ENCODE measurements at places on chromosomes 16 and 17.
A peak's percentile ranks its signal among the peaks of the same experiment; 100 is the strongest.

- no peak for DNase-seq
Measured at GRCh38 chr17:12057520-12057919, 36.8 kb downstream of the MAP2K4 start.

GRCh38 chr17:7855660-7856010, 769 bp downstream of the TMEM88 start:
- DNase-seq, result no peak

- no peak for DNase-seq
Measured at GRCh38 chr17:73652886-73653480, 8.7 kb upstream of the SDK2 start.

DNA sequence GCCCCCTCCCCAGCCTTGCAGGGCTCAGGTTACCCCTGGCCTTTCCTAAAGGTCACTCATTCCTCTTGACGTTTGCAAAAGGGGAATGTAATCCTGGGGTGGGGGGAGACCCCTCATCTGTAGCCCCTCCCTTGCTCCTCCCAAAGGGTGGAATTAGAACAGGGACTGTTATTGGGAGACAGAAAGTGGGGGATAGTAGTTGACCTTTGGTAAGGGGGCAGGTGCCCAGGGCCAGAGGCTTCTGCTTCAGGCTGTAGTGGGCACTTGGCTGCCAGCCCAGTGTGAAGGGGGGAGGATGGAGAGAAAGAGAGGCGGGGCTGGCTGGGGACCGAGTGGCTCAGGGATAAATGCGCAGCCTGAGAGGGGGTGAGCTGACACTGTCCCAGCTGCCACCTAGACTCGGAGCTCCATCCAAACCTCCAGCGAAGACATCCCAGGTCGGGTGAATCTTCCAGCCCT, at the start of gene ENO3:
Gene ENO3 (plus strand): TSS at position 374 of the 459 bp plus-strand sequence. CDS start 711 bp downstream, outside the sequence.
- no peak for DNase-seq

DNA sequence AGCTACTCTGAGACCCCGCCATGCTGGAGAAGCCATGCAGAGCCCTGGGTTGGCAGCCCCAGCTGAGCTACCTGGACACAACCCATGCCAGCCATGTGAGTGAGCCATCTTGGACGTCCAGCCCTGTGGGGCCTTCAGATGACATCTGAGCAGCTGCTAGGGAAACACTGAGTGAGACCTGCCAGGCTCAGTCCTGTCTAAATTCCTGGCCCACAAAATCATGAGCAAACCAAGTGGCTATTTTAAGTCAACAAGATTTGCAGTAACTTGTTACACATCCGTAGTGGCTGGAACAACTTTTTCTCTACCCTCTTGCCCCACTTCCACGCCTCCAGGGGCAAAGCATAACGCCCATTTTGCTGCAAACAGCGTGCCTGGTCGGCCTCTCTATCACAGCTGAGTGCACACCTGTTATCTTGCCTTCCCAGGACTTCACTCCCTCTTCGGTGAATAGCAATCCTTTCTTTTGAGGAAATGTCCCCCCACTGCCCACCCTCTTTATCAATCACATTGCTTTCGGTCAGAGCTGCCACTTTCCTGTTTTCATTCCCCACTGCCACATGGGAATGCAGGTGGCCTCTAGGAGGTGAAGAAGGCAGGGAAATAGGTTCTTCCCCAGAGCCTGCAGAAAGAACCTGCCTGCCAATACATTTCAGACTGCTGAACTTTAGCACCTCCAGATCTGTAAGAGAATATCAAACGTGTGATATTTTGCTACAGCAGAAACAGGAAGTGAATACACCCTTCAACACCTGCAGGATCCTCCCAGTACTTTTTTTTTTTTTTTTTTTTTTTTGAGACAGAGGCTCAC, 7.4 kb upstream of the SCIMP start:
- DNase-seq, result no peak

DNA sequence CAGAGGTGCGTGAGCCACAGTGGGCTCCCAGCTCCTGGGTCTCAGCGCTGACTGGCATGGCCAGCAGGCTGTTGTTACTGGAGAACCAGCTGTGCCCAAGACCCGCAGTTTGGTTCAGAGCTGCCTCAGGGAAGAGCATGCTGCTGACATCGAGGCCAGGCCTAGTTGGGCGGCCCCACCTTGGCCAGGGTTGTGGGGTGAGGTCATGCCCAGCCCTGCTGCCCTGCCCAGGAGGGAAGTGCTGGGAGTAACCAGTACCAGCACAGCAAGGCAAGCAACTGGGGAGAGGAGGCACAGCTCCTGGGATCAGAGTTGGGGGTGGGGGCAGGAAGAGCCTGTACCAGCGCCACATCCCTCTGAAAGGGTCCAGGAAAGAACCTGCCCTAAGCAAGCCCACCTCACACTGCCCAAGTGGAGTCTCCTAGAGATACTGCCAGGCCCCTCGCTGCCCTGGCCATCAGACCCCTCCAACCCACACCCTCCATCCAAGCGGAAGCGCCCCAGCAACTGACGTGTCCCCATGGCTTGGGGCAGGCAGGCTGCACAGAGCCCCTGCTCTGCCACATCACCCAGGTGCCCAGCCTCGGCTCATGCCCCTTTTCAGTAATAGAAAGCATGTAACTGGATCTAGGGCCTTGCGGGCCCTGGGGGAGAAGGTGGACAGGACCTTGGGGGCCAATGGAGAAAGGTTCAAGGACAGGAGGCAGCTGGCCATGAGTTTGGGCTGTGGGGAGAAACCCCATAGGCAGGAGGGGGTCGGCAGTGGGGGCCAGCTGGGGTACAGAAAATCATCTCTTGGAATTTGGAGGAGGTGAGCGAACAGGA, 990 bp downstream of the DOK4 start:
- DNase-seq, result no peak

DNA sequence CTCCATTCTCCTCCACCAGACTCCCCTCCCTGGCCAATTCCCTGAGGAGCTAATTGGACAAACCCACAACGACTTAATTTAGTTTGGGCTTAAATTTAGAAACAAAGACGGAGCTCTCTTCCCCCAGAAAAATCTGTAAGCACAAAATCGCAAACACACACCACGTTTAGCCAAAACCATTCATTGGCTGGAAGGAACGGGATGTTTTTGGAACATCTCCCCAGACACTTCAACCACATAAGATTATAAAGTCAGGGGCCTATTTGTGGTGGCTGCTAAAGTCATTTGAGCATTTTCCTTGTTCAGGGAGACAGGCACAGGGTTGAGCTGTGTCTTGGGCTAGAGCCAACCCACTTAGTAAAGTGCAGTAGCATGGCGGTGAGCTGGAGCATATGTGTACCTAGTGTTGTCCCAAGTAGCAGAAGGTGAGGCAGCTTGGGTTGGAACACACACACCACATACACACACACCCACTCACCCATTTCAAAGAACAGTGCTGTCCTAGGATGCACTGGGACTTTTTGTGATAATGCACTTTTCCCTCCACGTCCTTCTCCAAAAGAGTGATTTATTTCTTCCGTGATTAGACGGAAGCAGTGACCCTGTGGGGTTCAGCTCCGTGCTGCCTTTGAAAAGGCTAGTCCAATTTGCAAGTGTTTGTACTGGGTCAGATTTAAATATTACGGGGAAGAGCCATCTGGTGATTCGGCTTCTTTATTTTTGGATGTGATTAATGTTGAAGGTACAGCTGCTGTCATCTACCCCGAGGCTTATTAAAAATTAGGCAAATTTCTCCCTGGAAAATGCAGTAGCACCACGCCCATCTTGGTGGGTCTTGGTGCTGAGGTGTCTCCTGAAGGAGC, 32.2 kb downstream of the ELAC2 start:
- DNase-seq, result peak; percentile 66

GRCh38 chr16:87098361-87098760, 218.8 kb downstream of the C16orf95 start:
- DNase-seq, result no peak

GRCh38 chr17:47916489-47917208, 20.6 kb downstream of the SP2 start:
- DNase-seq, result no peak

- no peak for DNase-seq
Measured at GRCh38 chr17:75105126-75106080, 4.4 kb upstream of the ARMC7 start.

GRCh38 chr17:75459246-75459589, 2.8 kb downstream of the TMEM94 start:
- DNase-seq, result no peak
